ENCODE measurements at places on chromosomes 1 and 21.

DNA sequence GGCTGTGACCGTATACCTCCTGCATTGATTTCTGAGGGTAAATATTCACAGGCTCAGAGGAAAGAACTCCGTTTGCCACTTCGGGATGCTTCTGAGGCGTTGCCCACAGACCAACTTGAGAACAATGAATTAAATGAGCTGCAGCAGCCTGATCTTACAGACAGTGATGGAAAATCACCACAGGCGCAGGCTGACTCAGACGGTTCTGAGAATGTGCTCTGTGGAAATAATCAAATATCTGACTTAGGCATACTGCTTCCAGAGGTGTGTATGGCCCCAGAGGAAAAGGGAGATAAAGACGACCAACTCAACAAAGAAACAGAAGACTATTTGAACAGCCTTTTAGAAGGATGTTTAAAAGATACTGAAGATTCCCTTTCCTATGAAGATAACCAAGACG lies 76.7 kb upstream of the SCCPDH start:
- no peak for DNase-seq

DNA sequence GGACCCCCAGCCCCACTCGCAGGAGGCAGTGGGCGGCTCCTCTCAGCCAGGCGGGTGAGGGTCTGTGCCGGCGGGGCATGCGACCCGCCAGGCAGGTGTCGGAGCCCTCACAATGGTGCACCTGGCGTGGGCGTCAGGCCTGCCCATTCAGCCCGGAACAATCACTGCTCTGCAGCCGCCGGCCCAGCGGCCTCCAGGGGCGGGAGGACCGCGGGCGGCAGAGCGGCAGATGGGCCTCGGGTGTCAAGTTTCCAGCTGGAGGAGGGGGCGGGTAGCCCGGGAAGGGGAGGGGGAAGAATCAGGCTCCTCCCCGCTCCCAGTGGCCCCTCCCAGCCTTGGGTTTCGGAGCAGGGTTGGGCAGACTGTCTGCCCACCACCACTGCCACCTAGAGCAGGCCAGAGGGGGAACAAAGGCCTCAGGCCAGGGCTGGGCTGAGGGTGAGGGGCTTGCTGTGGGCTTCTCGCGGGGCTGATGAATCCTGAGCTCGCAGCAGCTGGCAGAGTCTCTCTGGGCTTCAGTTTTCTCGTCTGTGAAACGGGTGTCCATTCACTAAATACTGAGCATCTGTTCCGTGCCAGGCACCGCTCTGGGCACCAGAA lies 39.5 kb upstream of the CASZ1 start:
- DNase-seq, result peak; percentile 71

DNA sequence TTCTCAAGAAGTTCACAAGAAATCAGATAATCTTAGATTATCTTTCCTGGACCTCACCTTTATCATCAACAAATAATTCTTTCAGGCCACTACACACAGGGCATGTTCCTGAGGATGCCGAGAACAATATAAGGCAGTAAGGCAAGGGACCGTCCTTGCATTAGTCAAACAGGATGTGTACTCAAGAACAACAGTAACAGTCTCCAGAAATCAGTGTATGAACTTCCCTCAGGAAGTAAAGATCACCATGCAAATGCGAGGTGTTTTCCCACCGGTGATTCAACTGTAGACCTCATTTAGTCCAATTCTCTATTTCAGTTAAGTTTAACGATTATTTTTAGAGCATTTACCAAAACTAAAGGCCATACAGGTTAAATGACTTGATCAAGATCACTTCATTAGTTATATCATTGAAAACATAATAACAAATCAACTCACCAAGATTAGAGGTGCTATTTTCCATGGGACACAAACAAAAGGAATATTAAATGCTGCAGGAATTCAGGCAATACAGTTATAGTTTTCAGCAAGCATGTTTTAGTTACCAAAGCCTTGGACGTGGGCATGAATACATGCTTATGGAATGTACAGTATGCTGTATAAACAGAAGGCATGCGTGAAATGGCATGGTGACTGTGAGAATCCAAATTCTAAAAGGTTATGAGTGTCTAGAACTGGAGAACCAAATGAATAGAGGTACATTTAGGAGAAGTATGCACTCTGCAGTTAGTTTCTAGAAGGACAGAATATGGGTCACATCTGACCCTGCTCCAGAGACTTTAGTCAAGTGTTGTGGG lies 145.2 kb downstream of the TNR start:
- DNase-seq, result no peak

- DNase-seq, result no peak
Observed at GRCh38 chr1:86507935-86508582, 38.8 kb upstream of the CLCA4 start.

DNA sequence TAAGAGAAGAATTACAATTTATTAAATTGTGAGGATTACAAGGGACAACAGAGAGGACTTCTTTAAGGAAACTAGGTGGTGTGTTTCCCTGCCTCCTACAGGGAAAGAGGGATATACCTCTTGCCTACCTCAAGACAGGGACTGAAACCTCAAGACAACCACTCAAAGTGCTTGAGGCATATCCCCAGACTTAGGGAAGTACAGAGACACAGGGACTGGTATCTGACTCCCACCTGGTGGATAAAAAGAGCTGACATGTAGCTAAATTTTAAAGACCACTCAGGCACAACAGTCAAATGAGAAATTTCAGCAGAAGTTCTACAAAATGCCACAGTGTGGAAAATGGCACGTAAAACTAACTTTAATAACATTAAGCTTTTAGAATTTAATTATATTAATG lies 21.3 kb downstream of the DENND2C start:
- no peak for DNase-seq

DNA sequence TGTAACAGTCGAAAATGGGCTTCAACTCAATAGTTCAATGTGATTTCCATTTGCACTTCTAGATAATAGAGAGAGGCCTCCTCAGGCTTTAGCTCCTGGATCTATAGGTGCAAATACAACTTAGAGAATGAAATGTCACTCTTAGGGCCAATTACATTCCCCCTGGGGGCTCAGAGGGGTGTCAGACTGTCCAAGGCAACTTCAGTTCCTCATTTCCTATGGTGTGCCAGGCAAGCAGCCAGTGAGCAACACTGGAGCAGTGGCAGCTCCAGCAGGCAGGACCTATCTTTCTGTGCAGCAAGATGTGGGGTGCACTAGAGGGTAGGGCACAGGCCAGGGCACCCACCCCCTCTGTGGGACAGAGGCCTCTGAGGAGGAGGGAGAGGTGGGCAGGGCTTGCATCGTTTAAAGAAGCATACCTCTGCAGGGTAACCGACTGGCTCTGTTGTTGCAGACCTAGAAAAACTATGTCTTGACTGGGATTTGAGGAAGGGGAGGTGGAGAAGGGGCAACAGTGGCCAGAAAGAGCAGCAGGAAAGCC lies 97.3 kb downstream of the SUSD4 start:
- DNase-seq, result no peak

- DNase-seq, result no peak
Observed at GRCh38 chr1:213830371-213830770, 157.4 kb upstream of the PROX1 start.

DNA sequence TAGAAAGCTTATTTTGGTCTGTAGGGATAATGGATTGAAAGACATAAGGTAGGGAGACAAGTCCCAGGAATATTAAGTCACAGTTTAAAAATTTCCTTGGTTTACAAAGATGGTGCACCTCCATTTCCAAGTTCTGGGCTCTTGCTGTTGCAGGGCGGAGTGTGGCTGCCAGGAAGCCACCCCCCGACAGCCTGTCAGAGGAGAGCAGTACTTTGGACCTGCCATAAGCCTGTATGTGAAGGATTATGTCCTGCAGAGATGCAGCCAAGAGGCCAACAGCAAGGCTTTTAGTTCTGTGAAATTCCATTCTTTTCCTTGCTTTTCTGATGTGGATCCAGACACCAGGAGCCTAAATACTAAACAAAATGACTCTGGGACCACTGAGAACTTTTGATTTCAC lies 31.9 kb upstream of the GTF2B start:
- DNase-seq, result no peak

DNA sequence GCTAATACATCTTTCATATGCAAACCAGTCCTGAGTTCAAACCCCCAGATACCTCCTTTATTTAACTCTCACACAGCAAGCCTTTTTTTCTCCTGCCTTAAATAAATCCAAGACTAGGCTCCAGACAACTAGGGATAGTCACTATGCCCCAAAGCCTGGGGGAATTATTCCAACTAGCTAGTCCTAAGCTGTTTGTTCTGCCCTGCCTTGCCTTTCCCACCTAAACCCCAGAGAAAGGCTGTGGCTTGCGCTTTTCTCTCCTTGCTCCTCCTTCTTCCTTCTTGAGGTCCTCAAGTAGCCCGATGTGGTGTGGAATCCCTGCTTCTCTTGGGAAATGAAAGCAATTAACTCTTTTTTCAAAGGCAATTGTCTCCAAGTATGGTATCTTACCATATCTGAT lies 31.8 kb downstream of the C1orf87 start:
- DNase-seq, result no peak

DNA sequence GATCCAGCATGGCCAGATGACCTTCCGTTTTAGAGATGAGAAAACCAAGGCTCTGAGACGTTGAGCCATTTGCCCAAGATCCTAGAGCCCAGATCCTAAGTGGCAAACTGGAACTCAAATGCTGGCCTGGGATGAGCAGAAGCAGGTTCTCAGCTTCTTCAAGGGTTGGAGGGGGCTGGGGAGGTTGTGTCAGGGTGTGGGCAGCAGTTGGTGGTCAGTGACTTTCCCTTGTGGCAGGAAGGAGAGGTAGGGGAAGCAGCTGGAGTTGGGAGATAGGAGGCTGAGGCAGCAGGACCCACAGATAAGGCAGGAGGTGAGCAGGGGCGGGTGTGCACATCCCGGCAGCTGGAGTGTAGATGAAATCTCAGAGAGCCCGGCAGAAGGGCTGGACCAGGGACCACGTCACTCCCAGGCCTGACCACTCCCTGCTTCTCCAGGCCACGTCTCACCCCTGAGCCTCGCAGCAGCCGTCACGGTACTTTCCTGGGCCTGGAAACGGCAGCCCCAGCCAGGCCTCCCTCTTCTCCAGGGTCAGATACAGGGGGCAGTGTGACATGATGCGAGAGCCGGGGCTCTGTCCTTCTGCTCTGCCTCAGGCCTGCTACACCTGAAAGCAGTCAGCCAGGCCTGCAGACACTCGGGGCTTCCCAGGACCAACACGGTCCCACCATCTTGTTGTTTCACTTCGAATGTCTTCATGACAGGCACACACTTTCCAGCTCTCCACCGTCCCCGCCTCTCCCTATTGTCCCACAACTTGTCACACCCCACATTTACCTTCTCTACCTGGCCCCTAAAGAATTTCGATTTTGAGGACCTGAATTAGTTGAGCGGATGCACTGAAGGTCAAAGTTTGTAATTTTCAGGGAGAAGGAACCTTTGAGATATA lies 11.5 kb upstream of the LAPTM5 start:
- peak; percentile 44 for DNase-seq

DNA sequence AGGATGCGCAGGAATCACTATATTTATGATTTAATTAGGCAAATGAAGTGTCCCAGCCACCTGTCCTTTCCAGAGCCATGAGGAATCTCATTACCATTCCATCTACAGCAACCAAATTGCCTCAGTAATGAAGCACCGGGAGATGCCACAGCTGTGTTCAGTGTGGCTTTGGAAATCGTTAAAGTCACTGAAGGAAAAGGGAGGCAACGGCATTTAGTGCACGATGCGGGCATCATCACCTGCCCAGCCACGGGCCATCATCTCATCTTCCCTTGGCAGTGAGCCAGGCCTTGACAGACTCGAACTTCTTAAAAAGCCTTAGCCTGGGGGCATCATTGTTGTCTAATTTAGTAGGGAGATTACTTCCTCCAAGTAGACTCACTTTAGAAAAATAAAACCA lies 67.8 kb downstream of the CNIH3 start:
- peak; percentile 39 for DNase-seq

- peak; percentile 56 for DNase-seq
Observed at GRCh38 chr1:1540090-1540817, at the start of gene TMEM240. TMEM240 (minus strand) TSS chr1:1540624; CDS start chr1:1540346, 278 bp downstream.

GRCh38 chr1:197744979-197745378 lies 30.3 kb downstream of the DENND1B start:
- no peak for DNase-seq

GRCh38 chr1:11535761-11536572 lies 57.0 kb downstream of the DISP3 start:
- no peak for DNase-seq

- DNase-seq, result no peak
Observed at GRCh38 chr1:245361065-245361464, 206.3 kb downstream of the KIF26B start.

- no peak for DNase-seq
Observed at GRCh38 chr21:37593015-37593414, 226.4 kb downstream of the DYRK1A start.

- peak; percentile 87 for DNase-seq
Observed at GRCh38 chr1:156860113-156860627, 495 bp upstream of the NTRK1 start.

- no peak for DNase-seq
Observed at GRCh38 chr1:95118710-95119109, 1.6 kb downstream of the TLCD4 start.

- DNase-seq, result peak; percentile 29
Observed at GRCh38 chr1:119286587-119287181, 81.9 kb upstream of the HAO2 start.

- no peak for DNase-seq
Observed at GRCh38 chr1:11938722-11939526, 4.4 kb downstream of the PLOD1 start.

DNA sequence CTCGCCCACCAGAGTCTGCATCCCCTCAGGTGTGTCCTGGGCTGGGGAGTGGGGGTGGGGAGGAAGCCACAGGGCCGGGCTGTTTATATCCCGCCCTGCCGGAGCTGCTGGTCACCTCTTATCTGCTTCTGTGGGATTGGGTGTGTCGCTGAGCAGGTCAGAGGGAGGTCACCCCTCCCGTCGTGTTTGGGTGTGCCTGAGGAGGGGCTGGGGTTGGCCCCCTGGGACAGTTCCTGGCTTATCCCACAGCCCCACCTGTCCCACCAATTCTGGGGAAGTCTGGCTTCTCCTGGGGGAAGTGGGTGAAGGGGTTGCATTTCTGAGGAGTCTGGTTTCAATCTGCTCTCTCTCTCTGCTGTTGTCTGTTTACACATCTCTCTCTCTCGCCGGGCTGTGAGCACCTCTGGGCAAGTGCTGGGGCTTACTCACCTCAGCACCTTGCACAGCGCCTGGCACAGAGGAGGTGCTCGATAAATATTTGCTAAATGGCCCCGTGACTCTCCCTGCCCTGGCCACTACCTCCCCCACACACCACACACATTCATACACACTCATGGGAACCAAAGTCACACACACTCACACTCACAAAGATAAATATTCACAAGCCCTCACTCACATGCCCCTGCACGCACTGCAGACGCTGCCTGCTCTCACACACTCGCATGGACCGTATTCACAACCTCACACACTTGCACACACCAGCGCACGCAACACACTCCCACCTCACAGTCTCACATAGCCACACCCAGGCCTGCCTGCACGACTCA lies 8.3 kb downstream of the ELF3 start:
- DNase-seq, result no peak

Measured in SK-N-DZ (cell line).